Activated T-cell treated with anti-CD3 and anti-CD28 coated beads for 4 hours (primary cell): ENCODE measurements at places on chromosomes 2 and 18.

DNA sequence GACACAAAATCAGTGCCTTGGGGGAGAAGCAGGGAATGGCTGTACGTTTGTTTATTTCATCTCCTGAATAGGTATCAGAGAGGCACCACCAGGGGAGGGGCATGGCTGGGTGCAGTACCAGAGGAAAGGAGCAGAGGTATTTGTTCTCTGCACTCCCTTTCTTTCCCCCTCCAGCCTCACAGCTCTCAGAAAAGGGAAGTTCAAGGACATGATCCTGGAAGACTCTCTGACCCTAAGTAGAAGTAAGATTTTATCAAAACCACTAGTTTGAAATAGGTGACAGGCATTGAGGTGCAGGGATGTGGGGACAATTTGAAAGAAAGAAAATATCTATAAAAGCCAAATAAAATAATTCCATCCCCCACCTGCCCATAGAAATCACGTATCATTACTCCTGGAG, 136.5 kb downstream of the LRRTM1 start:
- DNase-seq: no peak

- DNase-seq: no peak
These were observed 120.1 kb upstream of the SLC1A4 start for GRCh38 chr2:64869126-64869525.

DNA sequence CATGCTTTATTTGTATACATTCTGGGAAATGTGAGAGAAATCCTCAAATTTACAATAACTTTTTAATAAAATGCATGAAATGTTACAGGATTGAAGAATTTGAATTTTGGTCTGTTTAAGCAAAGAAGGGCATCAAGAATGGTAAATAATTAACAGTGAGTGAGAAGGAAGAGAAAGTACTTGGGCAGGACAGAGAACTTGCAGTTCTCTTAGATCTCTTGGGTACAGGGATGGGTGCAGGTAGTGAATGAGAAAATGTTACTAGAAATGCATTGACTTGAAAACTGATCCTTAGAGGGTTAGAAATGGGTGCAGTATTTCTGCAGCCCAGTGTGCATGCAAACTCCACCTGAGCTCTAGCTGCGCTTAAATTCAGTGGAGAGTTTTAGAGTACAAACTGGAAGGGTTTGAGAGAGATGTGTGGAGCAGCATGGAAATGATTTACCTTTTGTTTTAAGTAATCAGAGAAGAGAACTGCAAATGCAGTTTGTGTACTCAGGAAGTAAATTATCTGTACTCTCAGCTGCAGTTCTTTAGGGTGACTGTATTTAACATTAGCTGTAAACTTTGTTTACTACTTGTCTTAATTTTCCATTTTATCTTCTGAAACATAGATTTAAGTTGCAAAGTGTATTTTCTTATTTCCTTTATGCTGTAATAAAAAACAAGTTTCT, 51.0 kb upstream of the RAB27B start:
- no peak for DNase-seq

- DNase-seq: no peak
These were observed 82.1 kb downstream of the ETAA1 start for GRCh38 chr2:67479261-67479660.

DNA sequence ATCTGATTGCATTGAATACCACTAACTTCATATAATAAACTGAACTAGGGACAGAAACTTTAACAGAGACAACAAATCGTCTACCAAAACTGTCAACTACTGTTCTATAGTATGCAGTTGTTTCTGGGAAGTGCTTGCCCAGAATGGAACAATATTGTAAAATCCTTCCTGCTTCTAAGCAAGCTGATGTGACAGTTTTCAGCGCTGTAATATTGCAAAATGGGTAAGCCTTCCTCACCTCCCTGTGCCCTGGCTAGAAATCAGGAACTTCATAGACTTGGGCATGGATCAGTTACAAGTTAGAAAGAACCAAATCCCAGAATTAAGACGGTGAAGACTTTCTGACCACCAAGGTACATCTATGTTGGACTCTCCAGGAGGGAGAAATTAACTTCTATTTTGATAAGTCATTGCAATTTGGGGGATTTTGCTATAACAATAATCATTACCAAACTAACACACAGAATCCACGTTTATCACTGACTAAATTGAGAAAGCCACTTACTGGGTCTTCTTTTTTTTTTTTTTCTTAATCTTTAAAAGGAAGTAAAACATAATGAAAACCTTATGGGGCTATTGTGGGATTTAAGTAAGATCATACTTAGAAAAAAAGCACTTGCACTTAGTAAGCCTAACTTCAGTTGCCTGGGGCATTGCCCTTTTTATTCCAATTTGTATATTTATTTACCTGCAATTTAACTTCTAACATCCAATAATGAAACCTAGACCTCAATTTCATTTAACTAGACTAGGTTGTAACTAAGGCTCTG, 261.5 kb downstream of the TRIB2 start:
- no peak for DNase-seq

- DNase-seq: no peak
These were observed 50.3 kb downstream of the TCF7L1 start for GRCh38 chr2:85183479-85183878.

GRCh38 chr2:132797556-132797955, 127.6 kb upstream of the LYPD1 start:
- no peak for DNase-seq

GRCh38 chr2:174142290-174142689, 106.0 kb downstream of the OLA1 start:
- DNase-seq: no peak

DNA sequence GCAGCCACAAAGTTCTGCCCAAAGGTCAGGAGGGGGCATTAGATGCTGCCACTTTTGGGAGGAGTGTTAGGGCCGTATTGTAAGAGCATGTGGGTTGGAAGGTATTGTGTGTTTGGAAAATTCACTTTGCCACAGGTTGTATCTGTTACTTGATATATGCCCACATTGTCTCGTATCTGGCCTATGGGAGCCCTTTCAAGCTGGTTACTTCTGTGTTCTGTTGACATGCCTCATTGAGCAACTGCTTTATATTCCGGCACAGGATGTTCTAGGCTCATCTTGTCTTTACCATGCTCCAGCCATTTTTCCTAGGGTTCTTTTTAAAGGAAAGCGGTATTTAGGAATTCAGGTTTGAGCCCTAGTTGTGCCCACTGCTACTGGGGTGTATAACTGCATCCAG, 6.0 kb downstream of the ADNP2 start:
- no peak for DNase-seq

- no peak for DNase-seq
These were observed 2.9 kb upstream of the ACMSD start for GRCh38 chr2:134835471-134835870.

DNA sequence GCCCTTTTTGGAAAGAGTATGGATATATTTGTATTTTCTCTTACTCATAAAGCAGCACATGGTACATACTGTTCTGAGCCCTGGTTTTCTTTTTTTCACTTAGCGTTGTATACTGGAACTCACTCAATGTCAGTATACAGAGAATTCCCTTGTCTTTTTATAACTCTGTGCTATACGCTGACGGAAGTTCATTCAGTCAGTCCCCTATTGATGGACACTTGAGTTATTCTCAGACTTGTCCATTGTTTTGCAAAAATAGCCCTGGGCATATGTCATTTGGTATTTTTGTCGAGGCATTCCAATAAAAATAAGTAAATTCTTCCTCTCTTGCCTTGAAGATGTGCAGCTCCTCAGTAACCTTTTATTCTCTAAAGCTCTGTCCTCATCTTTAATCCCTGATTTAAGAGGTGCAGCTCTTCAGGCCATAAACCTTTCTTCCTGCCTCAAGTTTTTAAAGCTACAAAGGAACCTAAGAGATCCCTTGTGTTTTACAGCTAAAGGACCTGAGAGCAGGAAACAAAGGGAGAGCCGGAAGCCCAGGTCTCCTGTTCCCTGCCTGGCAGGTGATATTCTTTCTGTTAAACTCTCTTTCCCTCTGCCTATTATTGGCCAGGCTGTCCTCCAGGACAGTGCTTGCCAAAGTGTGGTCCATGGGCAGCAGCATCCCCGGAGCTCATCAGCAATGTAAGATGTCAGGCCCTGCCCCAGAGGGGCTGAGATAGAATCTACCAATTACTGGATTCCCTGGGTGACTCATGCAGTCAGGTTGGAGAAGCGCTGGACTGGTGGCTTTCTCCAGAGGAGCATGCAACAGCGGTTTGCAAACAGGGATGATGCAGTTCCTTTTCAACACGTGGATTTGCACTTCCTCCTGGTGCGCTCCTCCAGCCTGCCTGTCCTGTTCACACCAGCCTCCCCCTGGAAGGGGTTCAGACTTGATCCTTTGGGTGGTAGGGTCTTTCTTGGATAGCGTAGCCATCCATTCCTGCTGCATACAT, 158.0 kb downstream of the NEDD4L start:
- no peak for DNase-seq

- no peak for DNase-seq
These were observed 110.6 kb upstream of the TTC39C start for GRCh38 chr18:23903971-23904370.
